ENCODE measurements at places on chromosomes 3 and 15. TPM values are rescaled to one million over a fixed set of nuclear protein-coding genes. Genes with fewer than 3 reads are reported as not detected.

CHRFAM7A gene
- 0.96 TPM for total RNA-seq

CHST13 gene
- total RNA-seq, result 0.36 TPM

DUOX1 gene
- 1.6 TPM for total RNA-seq

GOLGA6D gene
- total RNA-seq, result 0.13 TPM

SEMA7A gene
- total RNA-seq, result 1.9 TPM

IRAK2 gene
- 0.36 TPM for total RNA-seq

SAXO2 gene
- 6.0 TPM for total RNA-seq

PLCD1 gene
- total RNA-seq, result 33.3 TPM

RCCD1 gene
- total RNA-seq, result 20.6 TPM

All from progenitor cell of endocrine pancreas (in vitro differentiated cells).